Daoy (cell line): ENCODE measurements at places on chromosomes 12 and 14. TPM values are rescaled to one million over a fixed set of nuclear protein-coding genes. Genes with fewer than 3 reads are reported as not detected.

The TMEM229B gene
- total RNA-seq, result 2.9 and 8.5 TPM in 2 replicates

The SERPINA3 gene
- 1.3 TPM in 1 of 2 replicates, not detected in the other for total RNA-seq

The MYO1H gene
- total RNA-seq, result not detected in 2 replicates

The SHMT2 gene
- 196 and 236 TPM in 2 replicates for total RNA-seq

The PROX2 gene
- total RNA-seq, result not detected in 2 replicates

The FBRSL1 gene
- 2.6 and 9.8 TPM in 2 replicates for total RNA-seq

- DNase-seq, result peak; percentile 51
Measured at GRCh38 chr12:43113135-43113534, 438.9 kb downstream of the ADAMTS20 start.

DNA sequence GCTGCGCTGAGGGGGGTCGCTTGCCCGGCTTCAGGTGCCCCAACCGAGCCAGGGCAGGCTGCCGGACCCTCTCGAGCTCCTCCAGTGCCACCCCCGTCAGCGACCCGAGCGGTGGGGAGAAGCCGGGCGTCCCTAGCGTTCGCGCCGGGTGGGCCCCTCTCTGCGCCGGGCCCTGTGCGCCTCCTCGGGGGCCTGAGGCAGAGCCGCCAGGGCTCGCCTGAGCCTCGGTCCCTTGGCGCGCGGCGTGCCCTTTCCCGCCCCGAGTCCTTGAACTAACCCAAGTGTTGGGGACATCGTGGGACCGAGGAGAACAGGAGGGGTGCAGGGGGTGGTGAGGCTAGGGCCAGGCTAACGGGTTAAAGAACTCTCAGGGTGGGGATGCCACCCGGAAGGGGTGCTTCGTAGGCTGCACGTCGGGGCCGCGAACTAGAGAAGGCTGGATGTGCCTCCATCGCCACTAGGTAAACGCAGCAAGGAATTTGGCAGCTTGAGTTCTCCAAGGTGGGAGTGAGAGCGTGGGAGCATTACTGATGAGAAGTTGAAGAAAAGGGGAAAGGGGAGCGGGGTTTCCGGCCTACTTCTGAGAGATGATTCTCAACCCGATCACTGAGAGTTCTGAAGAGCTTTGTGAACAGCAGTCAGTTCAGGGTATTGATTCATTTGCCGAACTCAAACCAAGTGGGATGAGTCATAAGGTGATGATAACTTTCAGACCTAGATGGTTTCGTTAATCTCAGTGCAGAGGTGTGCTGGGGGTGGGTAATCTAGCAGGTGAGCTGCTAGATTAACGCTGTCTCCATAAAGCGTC, 618 bp downstream of the RNF34 start:
- DNase-seq, result peak; percentile 42

- DNase-seq, result no peak
Measured at GRCh38 chr12:41242603-41243002, 54.5 kb downstream of the PDZRN4 start.

- DNase-seq, result no peak
Measured at GRCh38 chr12:3432868-3433267, 58.1 kb upstream of the PRMT8 start.

- no peak for DNase-seq
Measured at GRCh38 chr12:65881348-65881961, 57.2 kb downstream of the HMGA2 start.
